ENCODE measurements at places on chromosomes 2 and 18.
A peak's percentile ranks its signal among the peaks of the same experiment; 100 is the strongest.

DNA sequence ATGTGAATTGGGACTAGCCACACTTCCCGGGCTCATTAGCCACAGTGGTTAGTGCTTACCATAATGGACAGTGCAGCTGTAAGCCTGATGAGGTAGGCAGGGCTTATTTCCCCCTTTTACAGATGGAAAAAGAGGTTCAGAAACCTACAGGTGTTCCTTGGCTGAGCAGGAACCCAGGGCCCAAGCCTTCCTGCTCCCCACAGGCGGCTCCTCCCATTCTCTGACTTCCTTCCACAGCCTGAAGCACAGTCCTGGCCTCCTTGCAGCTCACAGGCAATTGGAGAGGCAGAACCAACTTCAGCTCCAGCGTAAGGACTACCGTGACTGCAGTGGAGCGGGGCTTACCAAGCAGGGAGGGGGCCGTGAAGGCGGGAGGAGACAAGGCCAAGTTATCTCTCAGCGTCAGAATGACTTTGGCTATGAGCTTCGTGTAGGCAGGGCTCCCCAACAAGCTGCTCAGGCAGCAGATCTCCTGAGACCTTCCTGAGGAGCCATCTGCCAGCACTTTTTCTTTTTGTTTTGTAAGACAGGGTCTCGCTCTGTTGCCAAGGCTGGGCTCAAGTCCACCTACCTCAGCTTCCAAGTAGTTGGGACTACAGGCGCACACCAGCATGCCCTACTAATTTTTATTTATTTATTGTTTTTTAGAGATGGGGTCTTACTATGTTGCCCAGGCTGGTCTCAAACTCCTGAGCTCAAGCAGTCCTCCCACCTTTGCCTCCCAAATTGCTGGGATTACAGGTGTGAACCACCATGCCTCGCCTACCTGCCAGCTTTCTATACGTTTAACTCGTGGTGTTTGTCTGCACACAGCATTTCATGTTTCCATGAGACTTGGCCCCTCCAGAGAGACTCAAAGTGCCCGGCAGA is 34.2 kb upstream of the NT5DC4 start:
- no peak for DNase-seq

- no peak for DNase-seq
Measured at GRCh38 chr2:68366083-68366560, 1.0 kb downstream of the PLEK start.

GRCh38 chr2:233044974-233045605 is 12.6 kb downstream of the NEU2 start:
- no peak for DNase-seq

- peak; percentile 60 for DNase-seq
Measured at GRCh38 chr18:52716973-52717372, 377.0 kb downstream of the DCC start.

- no peak for DNase-seq
Measured at GRCh38 chr2:97359861-97360584, 229.7 kb downstream of the ANKRD36B start.

- no peak for DNase-seq
Measured at GRCh38 chr2:207483477-207483876, 46.3 kb upstream of the CREB1 start.

DNA sequence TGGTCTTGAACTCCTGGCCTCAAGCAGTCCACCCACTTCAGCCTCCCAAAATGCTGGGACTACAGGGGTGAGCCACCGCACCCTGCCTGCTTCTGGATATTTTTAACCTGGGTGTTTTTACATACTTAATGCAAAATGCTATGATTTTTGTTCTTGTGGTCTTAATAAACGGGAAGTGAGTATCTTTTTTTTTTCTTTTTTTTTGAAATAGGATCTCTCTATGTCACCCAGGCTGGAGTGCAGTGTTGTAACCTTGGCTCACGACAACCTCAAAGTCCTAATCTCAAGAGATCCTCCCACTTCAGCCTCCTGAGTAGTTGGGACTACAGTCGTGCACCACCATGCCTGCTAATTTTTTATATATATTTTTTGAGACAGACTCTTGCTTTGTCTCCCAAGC is 19.2 kb upstream of the ASXL2 start:
- DNase-seq, result no peak

GRCh38 chr2:104758199-104758620 is 95.7 kb upstream of the POU3F3 start:
- no peak for DNase-seq

DNA sequence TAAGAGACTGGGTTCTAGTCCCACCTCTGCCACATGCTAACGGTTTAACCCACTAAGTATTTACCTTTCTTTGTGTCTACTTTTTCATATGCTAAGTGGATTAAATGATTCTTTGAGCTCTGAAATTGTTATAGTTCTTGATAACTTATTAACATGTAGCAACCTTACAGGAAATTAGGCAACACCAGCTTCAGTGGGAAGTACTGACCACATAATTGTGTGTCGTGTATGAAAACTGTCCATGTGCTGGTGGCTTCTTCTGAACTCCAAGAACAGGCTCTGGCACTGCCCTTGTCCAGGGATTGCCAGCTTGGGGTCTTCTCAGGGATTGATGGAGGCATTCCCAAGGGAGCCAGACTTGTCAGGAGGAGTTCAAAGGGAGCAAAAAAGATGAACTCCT is 427.7 kb downstream of the TGIF1 start:
- DNase-seq, result no peak

GRCh38 chr2:102224824-102225739 is 38.3 kb downstream of the IL1RL2 start:
- DNase-seq, result no peak

DNA sequence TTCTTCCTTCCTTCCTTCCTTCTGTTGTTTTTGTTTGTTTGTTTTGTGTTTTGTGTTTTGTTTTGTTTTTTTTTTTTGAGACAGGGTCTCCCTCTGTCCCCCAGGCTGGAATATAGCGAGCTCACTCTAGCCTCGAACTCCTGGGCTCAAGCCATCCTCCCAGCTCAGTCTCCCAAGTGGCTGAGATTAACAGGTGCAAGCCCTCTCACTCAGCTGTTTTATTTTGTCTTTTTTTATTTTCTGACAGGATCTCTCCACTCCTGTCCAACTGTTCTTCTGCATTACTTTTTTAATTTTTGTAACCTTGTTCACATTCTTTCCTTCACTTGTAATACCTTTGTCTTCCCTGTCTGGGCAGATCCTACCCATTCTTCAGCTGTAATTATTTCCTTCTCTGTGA is 23.6 kb downstream of the MAP3K20 start:
- no peak for DNase-seq

DNA sequence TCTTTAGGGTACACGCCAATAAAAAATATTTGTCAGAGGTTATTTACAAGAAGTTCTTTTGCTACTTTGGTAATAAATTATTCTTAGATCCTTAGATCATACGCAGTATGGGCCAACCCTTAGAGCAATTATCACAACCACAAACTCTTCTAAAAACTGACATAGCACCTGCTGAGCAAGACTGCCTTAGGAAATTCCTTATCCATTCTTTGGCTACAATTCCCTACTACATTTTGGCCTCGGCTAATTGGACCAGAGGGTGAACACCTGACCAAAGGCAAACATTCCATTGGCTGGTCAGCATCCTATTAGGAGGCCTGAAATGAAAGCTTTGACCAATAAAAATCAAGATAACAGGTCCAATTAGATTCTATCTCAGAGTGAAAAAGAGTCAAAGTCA is 147.6 kb upstream of the CCDC68 start:
- no peak for DNase-seq

DNA sequence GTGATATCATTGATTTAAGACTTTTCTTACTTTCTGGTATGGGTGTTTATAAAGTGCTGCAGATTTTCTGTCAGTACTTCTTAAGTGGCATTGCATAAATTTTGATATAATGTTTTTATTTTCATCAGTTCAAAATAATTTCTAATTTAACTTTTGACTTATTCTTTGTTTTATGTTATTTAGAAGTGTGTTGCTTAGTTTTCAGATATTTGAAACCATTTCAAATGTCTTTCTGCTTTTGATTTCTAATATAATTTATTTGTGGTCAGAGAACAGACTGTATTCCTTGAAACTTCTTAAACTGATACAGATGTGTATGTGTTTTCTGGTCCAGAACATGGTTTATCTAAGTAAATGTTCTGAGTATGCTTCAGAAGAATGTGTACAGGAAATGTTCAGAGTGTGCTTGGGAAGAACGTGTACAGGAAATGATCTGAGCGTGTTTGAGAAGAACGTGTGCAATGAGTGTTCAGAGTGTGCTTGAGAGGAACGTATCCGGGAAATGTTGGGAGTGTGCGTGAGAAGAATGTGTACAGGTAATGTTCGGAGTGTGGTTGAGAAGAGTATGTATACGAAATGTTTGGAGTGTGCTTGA is 265.7 kb upstream of the HS6ST1 start:
- no peak for DNase-seq

DNA sequence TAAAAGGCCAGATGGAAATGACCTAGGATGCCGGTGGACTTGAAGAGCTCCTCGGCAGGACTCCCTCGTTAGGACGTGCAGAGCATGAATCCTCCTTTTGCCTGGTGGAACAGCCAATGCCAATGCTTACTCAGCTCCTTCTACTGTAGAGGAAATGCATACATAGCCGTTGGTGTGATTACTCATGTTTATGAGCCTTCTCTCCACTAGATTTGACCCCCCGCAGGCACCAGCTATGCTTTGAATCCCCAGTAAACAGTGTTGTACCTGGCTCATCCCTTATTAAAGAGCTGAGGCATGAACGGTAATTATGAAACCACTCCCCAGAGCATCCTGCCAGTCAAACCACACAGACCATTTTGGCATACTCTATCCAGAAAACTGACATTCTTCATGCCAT is 172.8 kb downstream of the ANTXR1 start:
- peak; percentile 27 for DNase-seq

- no peak for DNase-seq
Measured at GRCh38 chr18:62683935-62684334, 31.4 kb upstream of the PHLPP1 start.

DNA sequence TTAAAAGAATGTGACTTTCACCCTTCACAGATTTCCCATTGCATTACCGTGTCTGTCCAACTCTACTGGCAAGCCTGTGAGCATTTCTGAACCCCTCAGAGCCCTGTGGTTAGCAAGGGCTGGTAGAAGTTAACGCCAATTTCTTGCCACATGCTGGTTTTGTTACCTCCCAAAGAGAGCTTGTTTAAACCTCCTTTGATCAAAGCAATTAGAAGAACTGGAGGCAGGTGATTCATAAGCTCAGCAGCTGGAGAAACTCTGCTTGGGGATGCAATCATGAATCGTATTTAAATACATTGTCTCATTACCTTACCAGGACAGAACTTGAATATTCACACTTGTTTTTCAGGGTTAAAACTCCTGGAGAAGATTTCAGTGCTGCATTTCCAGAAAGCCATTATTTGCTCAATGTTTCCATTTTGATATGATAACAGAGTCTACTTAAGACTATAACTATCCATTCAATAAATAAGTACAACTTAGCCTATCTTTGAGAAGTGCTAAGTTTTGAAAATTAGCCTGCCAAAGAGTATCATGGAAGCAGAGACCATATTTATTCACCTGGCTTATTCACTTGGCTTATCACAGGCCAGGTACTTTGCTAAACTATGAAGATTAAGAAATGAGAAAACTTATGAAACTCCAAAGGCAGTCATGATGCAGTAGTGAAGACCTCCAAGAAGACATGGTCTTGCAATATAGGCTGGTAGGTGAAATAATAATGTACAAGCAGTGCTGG is 292.8 kb downstream of the INSIG2 start:
- DNase-seq, result no peak

DNA sequence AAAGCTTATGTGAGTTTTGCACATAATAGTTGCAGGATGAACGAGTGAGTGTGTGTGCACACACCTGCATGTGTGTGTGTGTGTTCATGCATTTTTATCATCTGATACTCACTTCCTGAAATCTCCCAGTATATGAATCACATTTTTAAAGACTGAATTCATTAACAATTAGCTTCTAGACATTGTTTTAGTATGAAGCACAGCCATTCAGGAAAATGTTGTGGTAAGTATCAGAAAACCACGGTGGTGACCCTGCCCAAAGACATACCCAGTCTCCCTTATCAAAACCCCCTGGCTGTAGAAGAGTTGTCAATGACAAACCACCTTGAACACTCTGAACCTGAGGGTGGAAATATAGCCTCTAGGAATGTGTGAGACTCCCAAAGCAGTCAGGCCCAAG is 220.8 kb downstream of the ALK start:
- no peak for DNase-seq

DNA sequence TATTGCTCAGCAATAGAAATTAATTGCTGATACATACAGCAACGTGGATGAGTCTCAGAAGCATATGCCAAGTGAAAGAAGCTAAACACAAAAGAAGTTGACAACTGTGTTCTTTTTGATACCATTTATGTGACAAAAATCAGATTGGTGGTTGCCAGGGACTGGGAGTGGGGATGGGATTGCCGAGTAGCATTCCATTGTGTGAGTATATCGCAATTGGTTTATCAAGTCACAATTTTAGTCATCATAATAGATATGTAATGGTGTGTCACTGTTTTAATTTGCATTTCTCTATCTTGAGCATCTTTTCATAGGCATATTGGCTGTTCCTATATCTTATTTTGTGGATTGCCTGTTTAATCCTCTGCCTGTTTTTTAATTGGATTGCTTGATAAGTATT is 20.9 kb downstream of the STRADB start:
- DNase-seq, result no peak

DNA sequence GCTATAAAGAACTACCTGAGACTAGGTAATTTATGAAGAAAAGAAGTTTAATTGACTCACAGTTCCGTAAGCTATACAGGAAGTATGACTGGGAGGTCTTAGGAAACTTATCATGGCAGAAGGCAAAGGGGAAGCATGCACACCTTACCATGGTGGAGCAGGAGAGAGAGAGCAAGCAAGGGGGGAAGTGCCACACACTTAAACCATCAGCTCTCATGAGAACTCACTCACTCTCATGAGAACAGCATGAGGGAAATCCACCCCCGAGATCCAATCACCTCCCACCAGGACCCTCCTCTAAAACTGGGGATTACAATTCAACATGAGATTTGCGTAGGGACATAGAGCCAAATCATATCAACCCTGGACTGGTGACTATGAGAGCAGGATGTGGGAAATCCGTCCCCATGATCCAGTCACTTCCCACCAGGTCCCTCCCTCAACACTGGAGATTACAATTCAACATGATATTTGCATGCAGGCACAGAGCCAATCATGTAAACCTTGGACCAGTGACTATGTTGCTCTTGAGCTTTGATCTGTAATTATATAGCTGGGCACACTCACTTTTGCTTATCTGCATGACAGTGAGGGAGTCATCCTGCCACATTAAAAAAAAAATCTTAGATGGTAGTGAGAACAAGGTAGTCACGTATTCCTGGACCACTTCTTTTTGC is 12.9 kb downstream of the ADAM23 start:
- DNase-seq, result no peak

DNA sequence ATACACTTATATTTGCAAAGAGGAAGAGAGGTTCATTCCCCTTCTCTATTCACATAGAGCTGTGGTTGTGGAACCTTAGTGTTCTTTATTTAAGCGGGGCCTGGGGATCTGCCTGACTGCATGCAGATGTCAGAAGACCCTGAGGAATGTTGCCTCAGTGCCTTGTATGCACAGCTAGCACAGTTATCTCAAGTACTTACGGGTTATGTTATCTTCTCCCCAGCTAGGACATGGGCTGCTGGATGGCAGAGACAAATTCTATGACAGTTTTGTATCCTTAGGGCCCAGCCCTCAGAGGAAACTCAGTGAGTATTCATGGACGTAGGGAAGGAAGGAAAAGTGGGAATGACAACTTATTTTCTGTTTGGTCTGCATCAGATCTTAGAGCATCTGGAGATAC is 37.7 kb upstream of the RTN4 start:
- DNase-seq, result no peak
